ENCODE measurements at places on chromosomes 5 and 9. TPM values are rescaled to one million over a fixed set of nuclear protein-coding genes. Genes with fewer than 3 reads are reported as not detected.

MYO10 gene
- polyA plus RNA-seq = 11.5 TPM

DNA sequence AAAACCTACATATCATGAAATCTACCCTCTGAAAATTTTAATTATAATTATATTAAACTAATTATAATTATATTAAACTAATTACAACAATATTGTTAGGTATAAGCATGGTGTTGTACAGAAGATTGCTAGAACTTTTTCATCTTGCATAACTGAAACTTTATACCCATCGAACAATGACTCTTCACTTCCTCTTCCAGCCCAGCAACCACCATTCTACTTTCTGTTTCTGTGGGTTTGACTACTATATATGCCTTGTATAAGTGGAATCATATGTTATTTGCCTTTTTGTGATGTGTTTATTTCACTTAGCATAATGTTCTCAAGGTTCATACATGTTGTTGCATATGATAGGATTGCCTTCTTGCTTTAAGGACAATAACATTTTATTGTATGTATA is 274.2 kb upstream of the CCNH start:
- no peak for DNase-seq

SH3RF2 gene
- polyA plus RNA-seq = 22.9 TPM

DNA sequence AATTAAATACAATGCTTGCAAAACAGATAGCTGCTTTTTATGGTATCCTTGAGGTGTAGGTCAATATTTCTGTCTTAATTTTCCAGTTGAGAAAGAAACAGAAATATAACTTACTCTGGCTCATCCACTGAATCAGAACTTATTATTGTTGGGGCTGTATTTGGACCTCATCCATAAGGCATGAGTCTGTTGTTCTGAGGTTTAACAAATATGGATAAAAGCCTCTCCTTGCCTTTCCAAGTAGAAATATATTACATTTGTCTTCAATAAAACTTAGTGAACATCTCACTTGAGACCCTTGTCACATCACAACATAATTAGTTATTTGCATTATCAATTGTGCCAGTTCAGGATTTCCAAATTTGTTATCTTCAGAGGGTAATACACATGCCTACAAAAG is 525.8 kb downstream of the AGTPBP1 start:
- no peak for DNase-seq

DNA sequence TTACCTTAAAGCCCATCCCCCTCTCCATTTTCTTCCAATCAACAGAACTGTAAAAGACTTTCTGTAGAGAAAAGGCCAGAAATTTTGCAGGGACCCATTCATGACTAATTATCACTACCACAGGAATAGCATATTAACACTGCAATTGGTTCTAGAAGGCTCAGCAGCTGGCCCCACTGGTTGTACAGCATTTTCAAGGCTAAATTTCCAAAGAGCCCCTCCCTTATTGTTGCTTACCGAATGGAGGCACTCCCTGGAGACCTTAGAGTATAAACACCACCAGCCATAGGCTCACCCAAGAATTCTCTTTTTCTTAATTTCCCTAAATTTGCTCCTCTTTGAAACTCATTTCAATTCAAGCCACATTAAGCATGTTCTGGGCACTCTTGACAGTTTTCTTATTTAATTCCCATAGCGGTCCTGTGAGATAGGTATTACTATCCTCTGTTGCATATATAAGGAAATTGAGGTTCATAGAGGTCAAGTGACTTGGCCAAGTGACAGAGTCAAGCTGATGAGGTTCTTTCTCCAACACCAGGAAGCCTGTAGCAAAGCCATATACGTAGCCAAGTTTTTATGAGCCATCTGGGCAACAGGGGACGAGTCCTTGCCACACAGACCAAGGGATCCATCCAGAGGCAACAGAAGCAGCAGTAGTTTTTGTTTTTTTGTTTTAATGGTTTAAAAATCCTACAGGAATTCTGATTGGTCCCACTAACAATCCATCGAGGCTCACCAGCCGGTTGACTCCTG is 83.9 kb upstream of the NR5A1 start:
- no peak for DNase-seq

DNA sequence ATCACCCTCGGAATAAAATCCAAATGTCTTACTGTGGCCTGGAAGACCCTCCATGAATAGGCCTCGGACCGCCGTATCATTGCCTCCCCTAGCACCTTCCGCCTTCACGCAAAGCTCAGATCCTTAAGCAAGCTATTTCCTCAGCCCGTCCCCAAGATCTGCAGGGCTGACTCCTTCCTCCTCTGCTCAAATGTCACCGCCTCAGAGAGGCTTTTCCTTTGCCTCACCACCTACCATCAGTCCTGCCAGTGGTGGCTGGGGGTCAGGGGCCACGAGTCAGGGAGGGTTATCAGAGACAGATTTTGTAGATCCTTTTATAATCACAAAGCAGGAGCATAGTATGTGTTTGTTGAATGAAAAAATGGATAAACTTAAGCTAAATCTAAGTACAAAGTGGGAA is 74.4 kb upstream of the KIF2A start:
- no peak for DNase-seq

STPG3 gene
- polyA plus RNA-seq = not detected

DNA sequence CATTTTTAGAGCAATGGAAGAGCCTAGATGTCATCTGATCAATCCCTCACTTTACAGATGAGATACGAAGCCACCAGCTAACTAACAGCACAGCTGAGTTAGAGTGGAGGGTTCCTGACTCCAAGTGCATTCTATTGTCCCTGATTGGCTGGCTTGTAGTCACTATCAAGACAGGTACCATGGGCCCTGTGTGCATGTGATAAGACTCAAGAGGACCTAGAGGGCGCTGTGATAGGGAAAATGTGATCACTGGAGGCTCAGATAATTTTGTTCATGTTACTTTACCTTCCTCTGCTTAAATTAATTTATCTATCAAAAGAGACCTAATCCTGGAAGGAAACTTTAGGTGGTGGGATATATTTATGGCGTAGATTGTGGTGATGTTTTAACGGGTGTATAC is 19.5 kb upstream of the SNAPC3 start:
- no peak for DNase-seq

CCNJL gene
- polyA plus RNA-seq = 2.5 TPM

DNA sequence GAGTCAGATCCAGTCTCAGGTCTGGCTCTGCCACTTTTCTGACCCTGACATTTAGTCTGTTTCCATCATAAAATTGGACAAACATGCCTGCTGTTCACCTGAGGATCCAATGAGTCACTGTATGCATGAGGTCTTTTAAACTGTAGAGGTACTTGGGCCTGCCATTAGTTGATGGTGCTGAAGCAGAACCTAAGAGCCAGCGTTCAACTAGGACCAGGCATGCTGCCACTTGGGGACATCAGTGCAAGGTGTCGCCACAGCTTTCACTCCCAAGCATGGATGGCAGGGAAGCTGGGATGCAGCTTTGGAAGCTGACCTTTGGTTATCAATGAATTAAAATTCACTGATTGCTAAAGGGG is 37.1 kb downstream of the NEUROG1 start:
- no peak for DNase-seq

- DNase-seq = no peak
Measured at GRCh38 chr5:132546108-132546507, 2.8 kb upstream of the IL5 start.

DNA sequence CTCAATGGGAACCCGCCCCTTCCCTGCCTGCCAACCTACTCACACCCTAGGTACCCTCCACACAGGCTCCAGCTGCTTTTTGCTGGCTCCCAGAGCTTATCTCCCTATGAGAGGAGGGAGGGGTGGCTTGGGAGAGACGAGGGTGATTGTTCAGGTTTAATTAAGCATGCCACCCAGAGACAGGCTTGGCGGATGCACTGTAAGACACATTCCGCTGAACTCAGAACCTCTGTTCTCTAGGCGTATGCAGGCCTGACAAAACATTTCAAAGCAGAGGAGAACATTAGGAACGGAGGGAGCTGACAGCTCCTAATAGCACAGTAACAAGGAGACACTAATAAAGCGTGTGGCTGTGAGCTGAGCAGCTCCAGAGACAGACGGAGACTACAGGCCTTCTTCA is 80.1 kb downstream of the TRIM32 start:
- no peak for DNase-seq

DNA sequence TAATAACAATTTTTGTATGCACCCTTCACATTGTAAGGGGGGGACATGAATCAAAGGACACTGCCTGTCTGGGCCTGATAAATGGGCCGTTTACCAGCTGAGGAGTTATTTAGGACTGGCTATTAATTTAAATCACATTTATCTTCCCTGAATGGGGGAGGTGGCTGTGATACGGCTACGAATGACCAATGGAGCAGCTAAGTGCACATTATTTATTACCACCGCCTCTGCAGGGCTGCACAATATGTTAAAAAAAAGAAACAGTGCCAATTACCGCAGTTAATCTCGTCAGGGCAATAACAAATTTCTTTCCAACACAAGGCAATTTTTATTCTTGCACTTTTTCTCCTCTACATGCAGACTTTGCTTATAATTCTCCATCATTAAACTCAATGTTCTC is 318.4 kb downstream of the IRX2 start:
- DNase-seq = no peak

DNA sequence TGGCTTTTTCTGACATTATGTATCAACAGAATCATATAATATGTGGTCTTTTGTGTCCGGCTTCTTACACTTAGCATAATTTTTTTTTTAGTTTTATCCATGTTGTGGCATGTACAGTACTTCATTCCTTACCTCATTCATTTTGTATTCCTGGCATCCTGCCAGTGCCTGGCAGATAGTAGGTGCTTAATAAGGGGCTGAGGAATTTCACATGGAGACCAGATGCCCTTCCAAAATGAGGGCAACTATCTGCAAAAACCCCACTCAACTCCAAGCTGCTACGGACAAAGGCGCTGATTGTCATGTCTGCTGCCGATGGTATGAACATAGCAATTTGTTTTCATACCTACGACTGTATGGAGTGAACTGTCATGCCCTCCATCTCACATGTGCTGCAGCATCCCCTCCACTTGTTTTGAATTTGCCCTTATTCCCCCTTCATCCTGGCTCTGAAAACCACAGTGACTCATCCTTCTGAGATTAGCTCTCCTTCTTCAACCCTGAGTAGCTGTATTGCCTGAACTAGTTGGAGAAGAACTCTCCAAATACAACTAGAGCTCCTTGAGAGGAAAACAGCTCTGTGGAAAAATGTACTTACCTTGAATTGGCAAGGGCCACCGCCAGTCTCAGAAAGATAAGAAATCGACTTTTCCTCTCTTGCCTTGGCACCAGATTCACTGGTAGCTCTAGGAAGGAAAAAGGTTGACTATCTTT is 41.3 kb upstream of the FOXE1 start:
- peak; percentile 86 for DNase-seq

ANKRD31 gene
- 0.01 TPM for polyA plus RNA-seq

GRCh38 chr9:16029046-16029615 is 476.3 kb downstream of the CCDC171 start:
- DNase-seq = no peak

NR2F1-AS1 gene
- not detected for polyA plus RNA-seq

INSYN2B gene
- polyA plus RNA-seq = 0.13 TPM

DNA sequence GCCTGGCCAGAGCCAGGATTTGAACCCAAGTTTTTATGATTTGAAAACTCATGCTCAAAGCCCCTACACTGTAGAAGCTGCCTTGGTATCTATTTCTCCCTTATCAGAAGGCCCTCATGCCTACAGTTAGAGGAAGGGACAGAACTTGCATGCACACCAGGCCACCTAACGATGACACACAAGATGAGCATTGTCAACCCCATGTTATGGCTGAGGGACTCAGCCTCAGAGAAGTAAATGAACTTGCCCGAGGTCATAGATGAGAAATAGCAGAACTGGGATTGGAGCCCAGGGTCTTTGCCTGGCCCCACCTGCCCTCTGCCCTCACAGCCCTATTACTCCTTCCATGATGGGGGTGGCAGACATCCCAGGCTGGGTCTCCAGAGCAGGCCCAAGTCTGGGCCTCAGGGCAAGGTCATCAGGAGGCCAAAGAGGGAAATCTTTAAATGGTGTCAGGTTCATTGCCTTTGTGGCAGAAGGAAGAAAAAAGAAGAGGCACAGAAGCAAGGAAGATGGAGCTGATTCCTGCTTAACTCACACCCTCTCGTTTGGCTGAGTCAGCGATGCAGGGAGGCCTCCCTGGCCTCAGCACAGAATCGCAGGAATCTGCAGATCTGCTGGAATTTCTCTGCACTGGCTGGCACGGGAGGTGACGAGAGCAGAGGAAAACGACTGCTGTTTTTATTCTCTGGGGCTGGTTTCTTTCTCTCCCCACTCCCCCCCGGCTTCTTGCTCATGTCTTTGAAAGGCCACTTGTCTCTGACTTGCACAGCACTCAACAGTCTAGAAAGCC is 20.6 kb upstream of the CRB2 start:
- peak; percentile 52 for DNase-seq

SLCO6A1 gene
- polyA plus RNA-seq = not detected

CDH18 gene
- not detected for polyA plus RNA-seq

- DNase-seq = peak; percentile 7
Measured at GRCh38 chr5:83844449-83845068, 123.9 kb upstream of the HAPLN1 start.

DNA sequence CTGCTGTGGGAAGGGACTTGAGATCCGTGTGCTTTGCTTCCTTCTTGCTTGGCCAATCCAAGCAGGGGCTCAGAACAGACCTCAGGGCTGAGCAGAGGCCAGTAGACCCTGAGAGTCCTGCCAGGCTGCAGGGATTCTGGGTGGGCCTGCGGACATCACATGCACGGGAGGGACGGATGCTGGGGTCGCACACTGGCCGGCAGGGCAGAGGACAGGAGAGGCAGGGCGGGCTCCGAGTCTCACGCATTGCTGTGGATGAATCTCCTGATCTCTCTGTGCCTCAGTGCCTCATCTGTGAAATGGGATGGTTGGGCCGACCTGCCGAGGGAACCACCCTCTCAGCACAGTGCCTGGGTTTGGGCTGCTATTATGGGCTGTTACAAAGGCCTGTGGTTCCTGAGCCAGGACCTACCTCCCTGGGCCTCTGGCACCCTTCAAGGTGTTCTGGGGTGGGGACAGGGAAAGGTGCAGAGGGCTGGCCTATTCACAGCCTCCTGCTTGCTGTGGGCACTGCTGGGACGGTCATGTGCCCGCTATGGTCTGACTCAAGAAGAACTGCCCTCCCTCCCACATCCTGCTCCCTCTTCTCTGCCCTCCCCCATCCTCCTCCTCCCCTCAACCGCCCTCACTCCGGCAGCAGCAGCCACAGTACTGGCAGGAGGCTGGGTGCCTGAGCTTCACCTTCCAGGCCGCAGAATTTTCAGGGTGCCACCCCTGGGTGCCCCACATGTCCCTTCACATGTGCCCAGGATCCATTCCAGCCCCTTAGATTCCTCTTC is 43.3 kb downstream of the NCS1 start:
- no peak for DNase-seq

DNA sequence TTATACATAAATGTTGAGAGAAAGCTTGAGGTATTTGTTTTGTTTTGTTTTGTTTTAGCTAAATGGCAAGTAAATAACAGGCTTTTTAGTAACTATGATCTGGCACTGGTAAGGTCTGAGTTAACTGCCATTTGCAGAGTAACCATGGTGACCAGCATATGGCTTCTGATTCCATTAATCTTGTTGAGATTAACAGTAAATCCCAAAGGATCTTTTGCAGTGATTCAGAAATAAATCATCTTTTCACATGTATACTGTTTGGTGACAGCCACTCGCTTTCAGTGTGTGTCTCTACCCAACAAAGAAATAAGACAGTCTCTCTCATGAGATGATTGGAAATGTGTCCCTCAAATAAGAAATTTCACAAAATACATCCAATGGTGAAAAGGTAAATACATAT is 235.6 kb downstream of the RAB3C start:
- DNase-seq = no peak
